H9 (cell line): ENCODE measurements at places on chromosomes 3 and 15.

DNA sequence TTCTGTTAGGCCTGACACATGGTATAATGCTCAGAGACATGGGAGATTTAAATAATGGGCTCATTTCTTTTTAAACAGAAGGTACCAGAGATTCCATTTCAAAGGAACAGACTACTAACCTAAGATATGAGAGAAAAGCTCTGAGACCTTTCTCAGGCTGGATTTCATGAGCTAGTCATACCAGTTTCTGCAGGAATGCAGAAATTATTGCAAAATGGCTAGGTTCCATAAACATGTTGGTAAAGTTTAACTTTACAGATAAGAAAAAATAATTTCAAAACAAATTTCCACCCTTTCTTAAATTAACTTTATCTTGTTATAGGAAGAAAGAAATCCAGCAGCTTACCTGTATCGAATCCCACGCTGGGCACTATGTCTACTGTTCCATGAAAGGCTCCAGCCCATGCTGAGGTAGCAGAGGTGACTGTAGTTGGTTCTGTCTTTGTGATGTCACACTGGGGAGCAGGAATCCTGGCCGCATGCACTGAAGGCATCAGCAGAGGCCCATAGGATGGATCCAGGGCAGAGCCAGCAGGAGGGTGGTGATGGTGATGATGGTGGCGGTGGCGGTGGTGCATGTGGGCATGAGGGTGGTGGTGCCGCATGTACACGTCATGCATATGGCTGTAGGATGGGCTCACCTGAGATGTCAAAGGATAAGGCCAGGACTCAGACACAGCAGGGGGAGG lies 22.6 kb downstream of the VGLL3 start:
- DNase-seq = no peak

- DNase-seq = no peak
These were observed 15.3 kb upstream of the KLHL25 start for GRCh38 chr15:85810075-85810474.

DNA sequence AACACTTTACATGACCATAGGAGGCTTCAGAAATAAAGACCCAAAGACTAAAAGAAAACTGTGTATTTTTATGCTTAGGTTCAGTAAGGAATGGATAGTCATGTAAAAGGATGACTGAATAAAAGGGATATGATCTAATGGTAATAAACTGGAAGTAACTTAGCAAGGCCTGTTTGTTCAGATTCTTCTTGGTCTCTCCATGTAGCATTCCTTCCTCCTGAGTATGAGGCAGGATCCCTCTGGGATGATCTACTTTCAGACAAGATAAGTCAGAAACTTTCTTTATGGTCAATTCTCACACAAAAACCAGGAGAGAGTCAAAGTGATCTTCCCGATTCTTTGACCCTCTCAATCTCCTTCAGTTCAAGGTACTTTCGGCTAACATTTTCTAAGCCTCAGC lies 340.8 kb upstream of the DCBLD2 start:
- no peak for DNase-seq

DNA sequence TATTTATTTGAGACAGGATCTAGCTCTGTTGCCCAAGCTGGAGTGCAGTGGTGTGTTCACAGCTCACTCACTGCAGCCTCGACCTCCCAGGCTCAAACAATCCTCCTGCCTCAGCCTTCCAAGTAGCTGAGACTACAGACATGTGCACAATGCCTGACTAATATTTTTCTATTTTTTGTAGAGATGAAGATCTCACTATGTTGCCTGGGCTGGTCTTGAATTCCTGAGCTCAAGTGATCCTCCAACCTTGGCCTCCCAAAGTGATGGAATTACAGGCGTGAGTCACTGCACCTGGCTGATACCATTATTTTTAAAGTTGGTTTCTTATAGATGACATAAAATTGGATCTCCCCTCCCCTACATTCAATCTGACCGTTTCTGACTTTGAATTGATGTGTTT lies 139.5 kb upstream of the RGMA start:
- DNase-seq = no peak

GRCh38 chr3:151112731-151113130 lies 27.3 kb downstream of the MED12L start:
- no peak for DNase-seq

DNA sequence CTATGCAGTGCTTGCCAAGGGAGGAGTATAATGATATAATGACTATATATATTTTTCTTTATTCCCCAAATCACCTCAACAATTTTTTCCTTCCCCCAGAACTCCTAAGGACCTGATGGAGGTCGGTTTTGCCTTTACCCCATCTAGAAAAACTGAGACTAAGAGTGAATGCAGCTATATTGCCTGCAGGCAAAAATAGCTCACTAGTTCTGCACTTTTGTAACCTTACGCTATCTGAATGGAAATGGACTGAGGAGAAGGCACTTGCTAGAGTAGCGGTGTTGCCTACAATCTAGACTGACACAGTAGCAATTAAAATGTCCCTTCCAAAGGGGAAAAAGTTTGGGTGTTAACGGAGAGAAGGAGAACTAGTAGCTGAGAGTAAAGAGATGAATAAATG lies 379.5 kb upstream of the SEMA6D start:
- DNase-seq = no peak

DNA sequence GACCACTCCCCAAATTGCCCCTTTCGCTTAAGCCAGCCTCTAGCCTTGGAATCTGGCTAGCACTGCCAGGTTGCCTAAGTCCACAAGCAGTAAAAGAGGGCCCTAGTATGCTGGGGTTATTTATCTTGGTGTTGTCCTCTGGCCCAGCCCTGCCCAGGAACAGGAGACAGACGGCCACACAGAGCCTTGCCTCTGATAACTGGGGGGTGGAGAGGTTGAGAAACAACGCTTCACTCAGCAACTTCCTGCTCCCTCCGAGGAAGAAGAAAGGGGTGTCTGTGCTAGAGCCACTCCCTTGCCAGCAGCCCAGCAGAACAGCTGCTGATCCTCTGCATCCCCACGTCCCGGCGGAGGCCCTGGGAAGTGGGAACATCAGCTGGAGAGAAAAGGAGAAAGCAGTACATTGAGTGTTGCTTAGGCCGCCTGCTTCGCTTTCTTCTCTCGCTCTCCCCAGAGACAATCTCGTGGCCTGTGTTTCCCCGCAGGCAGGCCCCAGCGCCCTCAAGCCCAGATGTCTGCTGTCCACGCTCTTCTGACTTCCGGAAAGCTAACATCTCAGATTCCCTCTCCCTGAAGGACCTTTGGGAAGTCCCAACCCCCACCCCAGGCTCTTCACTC lies 22.6 kb upstream of the C3orf70 start:
- DNase-seq = peak; percentile 52

- peak; percentile 74 for DNase-seq
These were observed at the start of gene NRROS for GRCh38 chr3:196639483-196640296. Gene NRROS, plus strand, starts transcription at chr3:196639694. Its CDS starts 14,846 bp downstream, at chr3:196654540.

GRCh38 chr3:61541694-61542093 lies 19.7 kb upstream of the PTPRG start:
- no peak for DNase-seq
